ENCODE measurements at places on chromosomes 1 and 21.

GRCh38 chr1:227937031-227937837 is 10.5 kb downstream of the WNT9A start:
- DNase-seq, result no peak

DNA sequence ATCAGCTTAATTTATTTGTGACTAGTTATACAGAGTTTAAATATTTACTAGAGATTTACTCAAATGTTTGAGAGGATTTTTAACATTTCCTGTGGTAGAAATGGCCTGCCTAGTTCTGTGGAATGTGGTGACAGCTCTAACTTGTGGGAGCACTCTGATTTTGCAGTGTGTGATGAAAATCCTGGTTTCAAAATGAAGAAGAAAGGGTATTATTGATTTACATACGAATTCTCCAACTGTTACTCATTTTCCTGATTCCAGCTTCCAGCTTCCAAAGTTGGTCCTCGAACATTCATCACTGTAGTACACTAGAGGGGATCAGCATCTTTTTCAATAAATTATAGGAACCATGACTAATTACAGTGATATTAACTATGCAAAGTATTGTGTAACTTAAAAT is 462.7 kb upstream of the PKN2 start:
- no peak for DNase-seq

DNA sequence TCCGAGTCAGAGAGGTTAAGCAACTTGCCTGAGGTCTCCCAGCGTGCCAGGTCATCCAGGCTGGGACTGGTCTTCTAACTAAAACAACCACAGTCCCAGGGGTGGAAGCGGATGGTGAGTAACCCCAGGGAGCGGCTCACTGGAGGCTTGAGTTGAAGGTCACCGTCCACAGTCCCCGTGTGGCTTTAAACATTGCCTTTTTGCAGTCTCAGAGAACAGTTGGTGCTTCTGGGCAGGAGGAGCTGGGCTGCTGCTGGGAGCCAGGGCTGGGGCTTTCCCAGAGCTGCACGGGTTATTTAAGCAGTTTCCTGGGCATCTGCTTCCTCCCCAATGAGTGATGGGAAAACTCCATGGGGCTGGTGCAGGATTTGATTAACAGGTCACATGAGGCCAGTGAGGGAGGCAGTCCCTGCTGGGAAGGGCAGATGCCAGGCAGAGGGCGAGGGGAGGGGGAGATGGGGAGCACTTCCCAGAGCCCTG is 12.3 kb downstream of the ARHGEF10L start:
- DNase-seq, result no peak

DNA sequence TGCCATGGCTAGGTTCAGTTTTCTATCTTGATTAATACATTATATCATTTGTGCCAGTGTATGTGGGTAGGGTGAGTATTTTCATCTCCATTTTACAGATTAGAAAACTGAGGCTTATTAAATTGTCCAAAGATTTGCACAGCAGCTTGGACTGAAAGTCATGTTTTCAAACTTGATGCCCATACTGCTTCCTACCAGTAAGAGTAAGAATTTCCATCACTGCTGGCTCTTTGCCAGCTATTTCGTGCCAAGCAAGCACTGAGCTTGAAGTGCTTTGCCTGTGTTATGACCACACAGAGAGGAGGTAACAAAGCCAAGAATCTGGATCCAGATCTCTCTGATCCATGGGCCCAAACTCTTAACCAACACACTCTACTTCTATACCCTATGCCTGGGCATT is 295.0 kb downstream of the VAV3 start:
- no peak for DNase-seq

DNA sequence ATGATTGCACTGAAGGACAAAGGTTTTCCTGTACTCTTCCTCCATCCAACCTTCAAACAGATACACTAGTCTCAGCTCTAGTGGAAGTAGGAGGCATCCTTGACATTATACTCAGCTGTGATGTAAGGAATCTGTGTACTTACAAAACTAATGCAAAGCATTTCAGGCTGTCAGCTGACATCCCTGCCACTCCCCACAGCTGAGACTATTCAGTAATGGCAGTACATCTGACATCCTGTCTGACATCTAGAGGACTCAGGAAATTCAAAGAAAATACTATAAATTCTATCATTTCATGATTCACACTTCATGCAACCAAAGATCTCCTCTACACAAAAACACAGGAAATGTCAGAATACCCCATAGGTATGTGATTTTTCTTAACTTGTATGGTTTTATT is 325.8 kb downstream of the SMYD3 start:
- no peak for DNase-seq

DNA sequence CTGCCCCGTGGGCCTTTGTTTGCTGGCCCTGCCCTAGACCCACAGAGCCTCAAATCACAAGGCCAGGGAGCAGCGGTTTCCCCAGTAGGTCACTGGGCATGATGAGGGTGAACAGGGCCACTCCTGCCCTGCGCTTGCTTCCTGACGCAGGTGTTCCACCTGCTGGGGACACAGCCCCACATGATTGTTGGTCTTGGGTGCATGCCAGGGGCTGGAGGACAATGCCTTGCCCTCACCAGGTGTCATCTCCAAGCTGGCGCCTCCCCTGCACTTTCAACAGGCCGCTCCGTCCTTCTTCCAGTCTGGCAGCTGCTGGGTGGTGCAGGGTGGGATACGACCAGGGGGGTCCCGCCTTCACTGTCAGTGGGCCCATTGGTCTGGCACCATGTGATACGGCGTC is 24.3 kb downstream of the IL10RB start:
- no peak for DNase-seq
